CD4-positive, alpha-beta T cell treated with Interleukin-2 at 100 ng/mL for 4 hours (primary cell): ENCODE measurements at places on chromosomes 12 and 14.

- DNase-seq: no peak
These were observed 20.1 kb upstream of the RPLP0 start for GRCh38 chr12:120220838-120221575.

DNA sequence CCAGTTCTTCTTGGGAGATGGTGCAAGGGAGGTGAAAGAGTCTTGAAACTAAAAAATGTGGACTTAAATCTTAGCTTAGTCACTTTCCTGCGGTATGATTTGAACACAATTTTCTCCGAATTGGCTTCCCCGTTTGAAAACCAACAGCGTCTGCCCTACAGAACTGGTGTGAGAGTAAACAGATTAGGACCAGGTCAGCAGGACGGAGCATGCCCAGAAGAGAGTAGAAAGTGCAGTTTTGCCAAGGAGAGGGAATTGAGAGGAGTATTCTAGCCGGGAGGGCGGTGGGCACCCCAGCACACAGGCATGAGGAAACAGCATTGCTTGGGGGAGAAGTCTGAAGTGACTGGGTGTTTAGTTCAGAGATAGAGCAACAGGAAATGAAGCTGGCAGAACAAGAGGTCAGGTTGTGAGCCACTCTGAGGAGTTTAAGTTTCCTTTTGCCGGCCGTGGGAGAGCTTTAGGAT is 927.1 kb downstream of the VRK1 start:
- peak; percentile 58 for DNase-seq

GRCh38 chr12:57877876-57878275 is 31.3 kb upstream of the CTDSP2 start:
- DNase-seq: no peak

DNA sequence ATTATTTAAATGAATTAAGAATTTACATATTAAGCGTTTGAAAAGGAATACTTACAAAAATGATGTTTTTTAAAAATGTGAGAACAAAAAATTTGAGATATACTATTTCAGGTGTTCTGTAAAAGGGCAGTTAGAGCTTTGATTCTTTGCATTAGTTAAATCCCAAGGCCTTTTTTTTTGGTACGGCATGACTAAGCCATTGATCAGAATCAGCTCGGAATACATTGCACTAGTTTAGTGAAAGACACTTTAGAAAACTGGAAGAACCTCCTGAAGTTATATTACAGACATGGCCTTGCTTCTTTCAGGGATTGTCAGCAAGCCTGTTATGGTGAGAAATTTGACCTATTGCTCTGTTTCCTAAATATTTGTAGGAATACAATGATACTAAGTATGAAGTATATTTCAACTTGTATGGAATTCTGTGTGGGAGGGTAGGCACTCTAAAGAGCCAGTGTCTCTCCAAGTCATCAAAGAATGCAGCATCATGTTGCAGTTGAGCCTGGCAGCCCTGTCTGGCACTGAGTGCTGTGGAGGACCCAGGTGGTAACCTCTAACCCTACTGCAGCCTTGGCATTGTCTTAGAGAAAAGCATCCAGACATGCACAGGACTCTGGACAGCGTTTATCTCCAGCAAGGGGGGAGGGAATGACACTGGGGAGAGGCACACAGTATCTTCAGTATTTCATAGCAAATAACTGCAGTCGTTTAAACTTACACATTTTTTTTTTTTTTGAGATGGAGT is 1.5 kb downstream of the KLC1 start:
- no peak for DNase-seq

DNA sequence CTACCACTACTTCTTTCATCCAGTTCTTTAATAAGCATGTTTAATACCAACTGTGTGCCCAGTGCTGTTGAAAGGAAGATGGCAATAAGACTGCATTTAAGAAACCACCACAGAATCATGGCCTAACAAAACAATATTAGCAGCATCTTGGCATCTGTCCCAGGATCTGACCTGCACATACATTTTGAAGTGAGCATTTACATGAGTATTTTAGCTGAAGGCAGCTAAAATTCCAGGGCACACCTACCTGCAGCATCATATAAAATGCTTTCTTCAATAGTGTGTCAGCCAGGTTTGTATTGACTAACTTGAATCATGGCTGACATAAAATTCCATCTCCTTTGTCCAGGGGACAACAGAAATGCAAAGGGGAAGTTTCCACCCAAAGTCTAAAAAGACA is 65.0 kb upstream of the ARHGAP5 start:
- DNase-seq: no peak
